ENCODE measurements at places on chromosomes 4 and X.
A peak's percentile ranks its signal among the peaks of the same experiment; 100 is the strongest.

- no peak for DNase-seq
Measured at GRCh38 chr4:115343171-115343570, 229.8 kb upstream of the NDST4 start.

- DNase-seq = no peak
Measured at GRCh38 chrX:131944936-131945902, 77.9 kb upstream of the STK26 start.

DNA sequence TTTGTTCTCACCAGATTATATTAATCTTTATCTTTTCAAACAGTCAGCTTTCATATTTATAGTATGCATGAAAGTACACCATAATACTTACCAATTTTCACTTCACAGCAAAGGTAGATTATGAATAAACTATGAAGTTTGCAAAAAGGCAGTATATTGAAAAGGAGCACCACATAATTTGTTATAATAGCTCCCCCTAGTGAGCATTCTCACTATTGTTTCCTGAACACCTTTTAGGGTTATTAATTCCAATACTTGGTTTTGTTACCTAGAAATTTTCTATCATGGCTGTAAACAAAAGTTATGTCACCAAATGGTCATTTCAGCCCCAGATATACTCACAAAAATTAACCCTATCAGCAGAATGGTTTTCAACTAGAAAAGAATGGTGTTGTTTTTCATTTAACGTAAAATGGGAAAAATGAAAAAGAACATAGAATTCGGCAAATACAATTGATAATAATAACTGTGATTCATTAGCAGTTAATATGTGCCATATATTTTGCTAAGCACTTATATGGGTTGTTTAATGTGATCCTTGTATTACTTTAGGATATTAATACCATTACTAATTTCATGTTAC is 30.2 kb upstream of the NKX6-1 start:
- DNase-seq = peak; percentile 5

- no peak for DNase-seq
Measured at GRCh38 chrX:43968359-43968781, 4.8 kb downstream of the NDP start.

- no peak for DNase-seq
Measured at GRCh38 chr4:6196324-6196723, 4.0 kb downstream of the JAKMIP1 start.

DNA sequence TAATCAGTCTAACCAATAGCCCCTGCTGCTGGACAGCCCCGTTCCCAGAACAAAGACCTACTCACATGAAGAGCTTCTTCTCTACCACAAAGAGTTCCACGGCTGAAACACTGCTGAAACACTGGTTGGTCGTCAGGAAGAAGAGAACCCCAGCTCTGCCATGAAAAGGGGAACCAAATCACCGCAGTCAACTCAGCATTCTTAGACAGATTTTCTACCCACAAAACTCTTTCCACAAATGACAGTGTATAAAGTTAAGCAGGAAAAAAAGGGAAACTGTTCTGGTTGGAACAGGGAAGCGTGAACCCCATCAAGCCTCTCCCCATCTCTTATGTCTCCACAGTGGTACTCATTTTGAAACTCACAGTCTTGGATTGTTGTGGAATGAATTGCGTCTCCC is 57.3 kb downstream of the ABCG2 start:
- DNase-seq = no peak

DNA sequence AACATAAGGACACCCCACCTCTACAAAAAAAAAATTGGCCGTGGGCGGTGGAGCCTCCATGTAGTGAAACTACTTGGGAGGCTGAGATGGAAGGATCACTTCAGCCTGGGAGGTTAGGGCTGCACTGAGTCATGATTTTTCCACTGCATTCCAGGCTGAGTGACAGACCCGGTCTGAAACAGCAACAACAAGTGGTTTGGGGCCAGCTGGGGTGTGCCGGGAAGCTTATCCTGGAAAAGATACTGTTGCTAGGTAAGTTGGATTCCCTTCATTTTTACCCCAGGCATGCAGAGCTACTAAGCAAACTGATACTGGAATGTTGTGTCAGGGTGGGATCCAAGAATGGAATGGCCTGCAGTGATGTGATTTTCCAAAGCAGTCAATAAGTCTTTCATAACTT is 57.0 kb downstream of the XAGE2 start:
- no peak for DNase-seq

GRCh38 chr4:108035691-108036090 is 46.0 kb downstream of the HADH start:
- peak; percentile 18 for DNase-seq

- DNase-seq = no peak
Measured at GRCh38 chr4:151858356-151858755, 97.5 kb upstream of the GATB start.

DNA sequence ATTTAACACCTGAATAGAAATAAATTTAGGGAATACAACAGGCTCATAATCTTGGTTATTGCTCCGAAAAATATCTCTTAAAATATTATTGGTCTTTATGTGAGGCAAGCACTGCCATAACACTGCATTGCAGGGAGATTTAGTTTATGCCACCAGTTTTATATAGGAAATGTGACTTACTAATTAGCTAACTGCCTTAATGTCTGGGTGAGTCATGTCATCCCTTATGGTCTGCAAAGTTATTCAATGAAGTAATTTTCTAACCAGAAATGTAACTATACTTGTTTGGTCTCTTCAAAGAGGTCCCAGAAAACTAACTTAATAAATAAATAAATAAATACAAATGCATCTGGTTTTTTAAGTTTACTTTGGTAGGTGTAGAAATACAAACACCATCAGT is 597.2 kb downstream of the GALNTL6 start:
- DNase-seq = no peak

GRCh38 chr4:76781698-76782595 is 116.0 kb downstream of the SOWAHB start:
- DNase-seq = no peak

DNA sequence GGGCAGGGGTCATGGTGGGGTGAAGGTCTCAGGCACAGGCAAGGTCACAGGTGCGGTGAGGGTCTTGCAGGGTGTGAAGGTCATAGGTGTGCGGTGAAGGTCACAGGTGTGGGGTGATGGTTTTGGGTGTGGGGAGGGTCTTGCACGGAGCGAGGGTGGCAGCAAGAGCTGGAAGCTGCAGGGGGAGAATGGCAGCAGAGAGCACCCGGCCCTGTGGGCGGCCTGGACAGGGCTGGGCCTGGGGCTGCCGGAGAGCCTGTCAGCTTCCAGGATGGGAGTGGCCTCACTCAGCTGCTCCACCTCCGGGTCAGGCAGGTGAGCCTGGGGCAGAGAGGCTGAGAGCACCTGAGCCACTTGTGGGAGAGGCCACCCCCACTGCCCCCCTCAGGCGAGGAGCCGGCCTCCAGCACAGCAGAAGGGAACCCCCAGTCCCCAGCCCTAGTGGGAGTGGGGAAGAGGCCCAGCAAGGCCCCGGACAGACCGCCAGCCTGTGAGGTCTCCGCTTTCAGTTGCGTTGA is 1.5 kb downstream of the MSANTD1 start:
- no peak for DNase-seq

Data from germinal center (tissue), 1 donor.